A172 (cell line): ENCODE measurements at places on chromosomes 7 and 10.
A peak's percentile ranks its signal among the peaks of the same experiment; 100 is the strongest.

GRCh38 chr10:116925056-116925455 lies 75.8 kb downstream of the ENO4 start:
- no peak for DNase-seq

DNA sequence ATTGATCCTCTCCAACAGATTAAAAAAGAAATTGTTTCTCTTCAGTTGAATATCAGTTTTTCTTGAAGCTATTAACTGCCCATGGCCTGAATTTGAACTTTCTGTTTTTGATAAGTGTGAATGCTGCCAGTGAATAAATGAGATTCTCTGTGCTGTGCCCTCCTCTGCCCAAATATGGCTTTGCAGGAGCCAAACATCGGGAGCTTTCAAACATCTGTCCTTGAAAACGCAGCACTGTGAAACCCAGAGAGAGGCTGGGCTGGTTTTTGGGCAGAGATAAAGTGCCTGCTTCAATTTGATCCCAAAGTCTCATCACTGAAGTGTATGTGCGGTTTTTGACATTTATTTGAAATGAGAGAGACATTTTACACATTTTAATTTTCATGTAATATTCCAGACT lies 268.3 kb upstream of the SHH start:
- no peak for DNase-seq

GRCh38 chr7:139737221-139738100 lies 40.3 kb downstream of the HIPK2 start:
- DNase-seq: no peak

- no peak for DNase-seq
Measured at GRCh38 chr7:1046722-1047679, 2.7 kb downstream of the GPR146 start.

DNA sequence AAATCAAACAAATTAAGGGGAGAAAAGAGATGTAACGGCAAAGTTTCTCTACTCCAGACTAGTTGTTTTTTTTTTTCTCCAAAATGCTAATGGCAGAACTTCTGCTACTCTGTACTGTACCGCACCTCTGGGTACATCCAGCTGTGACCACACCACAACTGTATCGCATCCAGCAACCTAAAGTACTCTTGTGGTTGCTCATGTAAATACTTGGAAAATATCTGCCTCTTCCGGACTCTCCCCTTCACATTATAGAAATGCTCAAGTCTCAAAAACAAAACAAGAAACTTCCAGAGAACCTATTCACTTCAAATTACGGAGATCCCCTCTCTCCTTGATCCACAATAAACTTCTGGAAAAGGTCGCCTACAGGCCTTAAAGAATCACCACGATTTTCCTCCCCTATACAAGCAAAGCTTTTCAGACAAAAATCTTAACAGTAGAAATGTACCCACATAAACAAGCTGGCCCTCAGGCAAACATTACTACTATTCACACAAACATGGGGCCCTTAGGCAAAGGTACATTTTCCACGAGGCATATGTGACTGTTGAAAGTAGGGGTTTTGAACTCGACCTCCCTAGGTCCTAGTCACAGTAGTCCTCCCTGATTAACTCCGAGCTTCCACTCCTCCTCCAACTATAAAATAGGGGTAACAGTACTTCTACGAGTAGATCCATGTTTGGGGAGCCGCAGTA lies 222.9 kb upstream of the MKLN1 start:
- no peak for DNase-seq

GRCh38 chr7:2811476-2812113 lies 32.5 kb downstream of the GNA12 start:
- DNase-seq: no peak

GRCh38 chr7:148368562-148368961 lies 222.0 kb upstream of the C7orf33 start:
- DNase-seq: no peak

- DNase-seq: no peak
Measured at GRCh38 chr7:69967689-69968450, 369.6 kb downstream of the AUTS2 start.

DNA sequence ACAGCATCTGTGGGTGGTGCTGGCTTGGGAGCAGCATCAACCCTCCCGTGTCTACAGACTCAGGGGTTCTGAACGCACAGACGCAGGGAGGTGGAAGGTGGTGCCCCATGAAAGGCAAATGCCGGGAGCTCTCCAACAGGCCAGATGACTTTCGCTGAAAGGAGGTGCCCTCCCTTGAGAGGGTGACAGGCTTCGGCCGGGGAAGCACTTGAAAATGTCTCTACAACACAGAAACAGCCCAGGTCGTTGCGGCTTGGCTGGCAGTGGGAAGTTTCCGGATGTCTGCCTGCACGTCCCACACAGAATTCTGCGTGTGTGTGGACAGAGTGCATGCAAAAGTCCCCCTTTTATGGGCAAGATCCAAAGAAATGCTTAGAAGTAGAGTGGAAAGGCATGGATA lies 239.6 kb downstream of the SKAP2 start:
- DNase-seq: no peak

DNA sequence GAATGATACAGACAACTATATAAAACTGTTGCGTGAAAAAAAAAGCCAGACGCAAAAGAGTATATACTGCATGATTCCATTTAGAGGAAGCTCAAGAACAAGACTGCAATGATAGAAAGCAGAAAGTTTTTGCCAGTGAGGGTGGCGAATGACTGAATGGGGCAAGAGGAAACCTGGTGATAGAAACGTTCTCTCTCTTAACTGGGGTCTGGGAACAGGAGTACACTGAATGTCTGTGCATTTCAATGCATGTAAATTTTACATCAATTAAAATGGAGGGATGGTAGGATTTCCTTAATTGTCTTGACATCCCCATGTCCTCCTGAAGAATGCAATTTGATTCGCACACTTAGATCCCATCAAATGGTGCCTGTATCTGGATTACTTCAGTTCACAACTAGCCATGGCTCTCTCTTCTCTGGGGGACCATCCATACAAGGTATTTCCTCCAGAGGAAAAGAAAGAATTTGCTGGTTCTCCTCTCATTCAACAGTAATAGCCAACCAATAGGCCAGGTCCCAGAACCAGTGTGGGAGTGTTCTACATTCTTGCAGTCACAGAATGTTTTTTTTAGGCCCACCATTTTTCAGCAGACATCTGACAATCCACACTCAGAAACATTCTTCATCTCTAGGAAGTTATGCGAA lies 221.0 kb upstream of the KLF14 start:
- DNase-seq: no peak

GRCh38 chr10:51203359-51203758 lies 129.1 kb downstream of the PRKG1 start:
- no peak for DNase-seq

DNA sequence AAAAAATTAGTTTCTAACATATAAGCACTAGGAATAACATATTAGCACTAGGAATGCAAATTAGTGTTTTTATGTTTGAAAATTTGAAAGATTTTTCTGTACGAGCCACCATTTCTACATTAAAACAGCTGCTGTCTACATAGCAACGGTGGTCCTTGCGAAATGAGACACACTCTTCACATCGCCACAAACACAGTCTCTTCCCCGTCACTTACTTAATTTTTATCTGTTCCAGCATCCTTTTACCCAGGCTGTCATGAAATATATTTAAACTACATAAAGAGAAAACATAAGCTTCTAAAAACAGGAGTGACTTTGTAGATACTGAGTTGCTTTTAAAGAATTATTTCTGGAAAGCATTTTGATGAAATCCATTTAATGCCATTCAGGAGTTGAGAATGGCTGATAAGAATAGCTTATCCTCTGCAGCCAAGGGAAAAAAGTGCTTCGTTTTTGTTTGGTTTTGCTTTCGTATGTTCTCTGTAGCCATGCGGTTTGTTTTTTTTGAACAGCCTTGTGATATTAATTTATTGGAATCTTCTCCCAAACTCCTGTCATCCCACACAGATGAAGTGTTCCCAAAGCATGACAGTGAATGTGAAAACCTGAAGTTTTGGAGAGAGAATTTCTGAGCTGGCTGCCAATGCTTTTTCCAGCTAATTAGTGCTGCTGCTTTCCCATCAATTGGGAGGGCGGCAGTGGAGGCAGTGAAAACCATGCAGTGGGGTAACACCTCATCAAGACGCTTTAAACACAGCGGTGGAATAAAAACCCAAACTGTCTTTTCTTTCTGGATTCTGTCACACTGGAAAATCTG lies 603.7 kb upstream of the ADARB2 start:
- no peak for DNase-seq

DNA sequence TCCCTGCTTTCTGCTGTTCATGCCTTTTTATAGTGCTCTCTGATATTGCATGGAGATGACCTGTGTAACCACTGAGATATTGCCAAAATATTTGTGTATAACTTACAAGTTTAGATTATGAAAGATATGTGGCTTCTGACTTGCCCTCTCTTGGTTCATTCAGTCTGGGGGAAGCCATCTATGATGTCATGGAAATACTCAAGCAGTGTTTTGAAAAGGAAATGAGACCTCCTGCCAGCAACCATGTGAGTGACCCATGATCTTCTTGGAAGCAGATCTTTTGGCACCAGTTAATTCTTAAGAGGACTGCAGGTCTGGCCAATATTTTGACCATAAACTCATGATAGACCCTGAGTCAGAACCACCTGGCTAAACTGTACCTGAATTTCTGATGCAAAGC lies 183.0 kb downstream of the THSD7A start:
- no peak for DNase-seq

DNA sequence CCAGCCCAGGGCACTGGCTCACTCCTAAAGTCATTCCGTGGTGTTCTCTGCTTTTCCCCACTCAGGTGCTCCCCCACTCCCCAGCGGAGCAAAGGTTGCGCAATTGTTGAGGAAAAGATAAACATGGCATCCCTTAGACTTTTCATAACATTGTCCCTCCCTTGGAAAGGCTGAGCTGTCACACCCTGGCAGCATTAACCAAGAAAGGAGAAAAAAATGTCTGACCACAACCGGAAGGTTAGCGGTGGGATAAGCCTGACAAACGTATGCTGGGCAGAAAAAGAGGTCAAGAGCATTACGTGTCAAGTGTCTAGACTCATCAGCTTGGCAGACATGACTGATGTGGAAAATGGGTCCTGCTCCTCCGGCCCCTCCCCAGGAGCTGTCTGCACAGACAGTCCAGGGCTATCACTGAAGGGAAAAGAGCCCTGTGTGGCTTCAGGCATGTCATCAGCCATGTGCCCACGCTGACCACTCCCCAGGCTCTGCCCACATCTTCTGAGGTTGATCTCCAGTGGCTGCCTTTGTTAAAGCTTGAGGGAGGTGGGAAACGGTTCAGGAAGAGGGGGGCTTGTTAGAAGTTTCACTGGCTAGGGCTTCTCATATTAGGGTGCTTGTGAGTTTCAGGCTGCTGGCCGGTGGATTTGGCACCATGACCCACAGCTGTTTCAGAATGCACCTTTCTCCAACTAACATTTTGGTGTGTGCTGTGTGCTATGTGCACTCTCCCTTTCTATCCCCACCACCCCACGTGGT lies 30.1 kb downstream of the BTBD16 start:
- peak; percentile 90 for DNase-seq

- DNase-seq: no peak
Measured at GRCh38 chr7:50397320-50397970, 52.7 kb downstream of the FIGNL1 start.

GRCh38 chr10:36704124-36704523 lies 421.3 kb upstream of the ANKRD30A start:
- no peak for DNase-seq

DNA sequence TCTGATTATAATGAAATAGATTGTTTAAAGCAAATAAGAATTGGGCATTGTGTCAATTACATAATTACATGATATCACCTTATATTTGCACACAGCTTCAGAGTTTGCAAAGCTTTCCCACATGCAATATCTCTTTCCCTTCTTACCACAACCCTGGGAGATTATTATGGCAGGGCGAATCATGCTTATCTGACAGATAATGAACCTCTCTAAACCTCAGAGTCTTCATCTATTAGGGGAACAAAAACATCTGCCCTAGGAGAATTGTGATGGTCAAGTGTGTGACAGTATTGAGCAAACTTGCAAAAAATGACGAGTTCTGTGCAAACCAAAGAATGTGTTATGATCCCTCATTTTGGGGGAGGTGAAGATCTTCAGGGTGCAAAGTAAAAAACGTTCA lies 90.0 kb downstream of the MYOF start:
- no peak for DNase-seq

- DNase-seq: no peak
Measured at GRCh38 chr10:131311661-131312477, at the start of gene TCERG1L. Gene TCERG1L (minus strand): TSS chr10:131311721. CDS start chr10:131311635, 86 bp downstream.

- DNase-seq: peak; percentile 91
Measured at GRCh38 chr7:12719141-12719919, 31.9 kb downstream of the ARL4A start.

DNA sequence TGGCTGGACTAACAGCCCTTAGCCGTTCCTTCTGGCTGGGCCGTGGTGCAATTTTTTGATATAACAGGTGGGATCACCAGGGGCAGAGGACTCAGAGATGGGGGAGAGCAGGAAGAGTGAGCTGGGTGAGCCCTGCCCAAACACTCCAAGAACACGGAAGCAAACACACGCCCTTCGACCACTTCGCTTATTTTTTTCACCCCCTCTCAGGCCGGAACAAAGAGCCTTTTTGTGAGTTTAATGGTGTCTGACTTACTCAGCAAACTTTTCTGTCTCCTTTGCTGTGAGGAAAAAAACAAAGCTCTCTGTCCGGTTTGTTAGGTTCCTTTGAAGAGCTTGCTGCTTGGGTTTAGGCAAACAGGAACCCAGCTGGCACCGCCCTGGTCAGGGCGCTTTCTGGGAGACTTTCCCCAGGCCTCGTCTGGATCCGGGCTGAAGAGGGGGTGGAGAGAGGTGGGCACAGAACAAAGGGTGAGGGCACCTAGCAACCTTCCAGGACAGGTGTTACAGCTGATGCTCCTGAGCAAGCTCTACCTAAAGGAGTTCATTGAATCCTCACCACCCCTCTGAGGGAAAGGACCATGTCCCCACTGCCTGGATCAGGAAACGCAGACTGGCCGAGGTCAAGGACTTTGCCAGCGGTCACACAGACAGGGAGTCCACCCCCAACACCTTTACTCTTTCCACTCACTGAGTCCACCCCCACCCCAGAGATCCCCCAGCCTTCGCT lies 23.3 kb downstream of the CALML3 start:
- peak; percentile 50 for DNase-seq

DNA sequence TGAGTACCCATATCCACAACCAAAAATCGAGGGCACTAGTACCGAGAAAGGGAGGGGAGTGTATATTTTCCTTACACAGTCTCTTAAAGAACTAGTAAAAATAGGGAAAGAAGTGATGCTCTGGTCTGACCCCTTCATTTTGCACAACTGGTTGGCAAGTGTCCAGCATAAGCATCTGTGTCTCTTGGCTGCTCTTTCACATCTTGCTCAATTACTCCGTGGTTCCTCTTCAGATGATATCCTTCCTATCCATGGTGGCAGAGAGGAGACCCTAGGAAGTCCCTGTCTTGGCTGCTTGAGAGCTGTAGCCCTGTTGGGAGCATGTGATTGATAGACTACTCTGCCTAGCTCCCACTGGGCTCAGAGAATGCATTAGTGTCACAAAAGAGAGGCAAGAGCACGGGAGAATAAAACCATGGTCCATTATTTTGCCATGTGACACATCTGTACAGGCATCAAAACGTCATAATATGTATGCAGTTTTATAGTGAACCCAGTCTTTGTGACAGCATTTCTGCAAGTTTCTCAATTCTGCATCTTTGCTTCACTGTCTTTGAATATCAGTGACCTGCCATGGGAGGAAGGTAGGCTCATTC lies 111.8 kb upstream of the ANKRD1 start:
- DNase-seq: no peak
